Fibroblast of upper back skin (primary cell): ENCODE measurements at places on chromosomes 13 and 19.

DNA sequence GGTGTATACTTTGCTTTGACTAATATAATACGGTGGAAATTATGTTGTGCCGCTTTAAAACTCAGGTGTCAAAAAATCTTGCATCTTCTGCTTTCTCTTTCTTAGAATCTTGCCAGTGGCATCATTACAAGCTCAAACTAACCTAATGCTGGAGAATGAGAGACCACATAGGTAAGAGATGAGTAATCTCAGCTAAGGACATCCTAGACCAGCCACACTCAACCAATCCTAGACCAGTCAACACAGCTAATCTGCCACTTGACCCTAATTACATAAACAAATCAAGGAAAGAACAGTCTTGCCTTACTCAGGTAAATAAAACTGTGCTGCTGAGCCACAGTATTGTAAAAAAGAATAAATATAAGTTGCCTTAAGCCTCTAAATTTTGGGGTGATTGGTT lies 1323.9 kb upstream of the SPRY2 start:
- no peak for DNase-seq

- no peak for DNase-seq
These were observed 24.6 kb upstream of the ZDHHC20 start for GRCh38 chr13:21483748-21484147.

DNA sequence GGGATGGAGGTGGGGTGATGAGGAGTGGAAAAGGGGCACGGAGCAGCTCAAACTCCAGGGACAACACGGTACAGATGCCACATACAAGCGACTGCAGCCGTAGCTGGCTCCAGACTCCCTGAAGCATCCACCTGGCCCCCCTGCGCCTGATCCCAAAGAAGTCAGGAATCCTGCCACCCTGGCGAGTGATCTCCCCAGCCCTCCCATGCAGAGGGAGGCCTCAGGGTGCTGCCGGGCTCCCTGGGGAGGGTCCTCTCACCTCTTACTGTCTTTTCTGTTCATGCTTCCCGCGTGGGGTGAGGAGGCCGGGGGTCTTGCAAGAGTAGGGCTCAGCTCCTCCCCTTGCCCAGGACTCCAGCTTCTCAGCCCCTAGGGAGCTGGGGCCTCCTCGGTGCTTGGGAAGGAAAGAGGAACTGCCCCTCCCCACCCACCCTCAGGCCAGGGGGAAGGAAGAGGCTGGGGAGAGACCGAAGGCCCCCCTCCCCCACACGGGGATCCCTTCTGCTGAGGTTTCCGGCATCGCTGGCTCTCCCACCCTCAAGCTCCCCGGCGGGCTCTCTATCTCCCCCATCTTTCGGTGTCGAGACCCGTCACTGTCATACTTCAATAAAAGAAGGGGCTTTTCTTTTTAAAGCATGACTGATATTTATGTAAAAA lies at the start of gene RASGRP4:
Gene RASGRP4 (minus strand): TSS at position 410 of the 657 bp plus-strand sequence. CDS start 128 bp downstream, at position 282.
- DNase-seq, result no peak

- DNase-seq, result no peak
These were observed 2.1 kb upstream of the SIGLEC8 start for GRCh38 chr19:51460164-51460992.

- peak; percentile 85 for DNase-seq
These were observed 20.2 kb downstream of the BBC3 start for GRCh38 chr19:47210689-47211316.

GRCh38 chr19:1001538-1002166 lies 1.4 kb downstream of the GRIN3B start:
- no peak for DNase-seq

GRCh38 chr19:49331616-49332055 lies 3.6 kb upstream of the CD37 start:
- DNase-seq, result peak; percentile 31

DNA sequence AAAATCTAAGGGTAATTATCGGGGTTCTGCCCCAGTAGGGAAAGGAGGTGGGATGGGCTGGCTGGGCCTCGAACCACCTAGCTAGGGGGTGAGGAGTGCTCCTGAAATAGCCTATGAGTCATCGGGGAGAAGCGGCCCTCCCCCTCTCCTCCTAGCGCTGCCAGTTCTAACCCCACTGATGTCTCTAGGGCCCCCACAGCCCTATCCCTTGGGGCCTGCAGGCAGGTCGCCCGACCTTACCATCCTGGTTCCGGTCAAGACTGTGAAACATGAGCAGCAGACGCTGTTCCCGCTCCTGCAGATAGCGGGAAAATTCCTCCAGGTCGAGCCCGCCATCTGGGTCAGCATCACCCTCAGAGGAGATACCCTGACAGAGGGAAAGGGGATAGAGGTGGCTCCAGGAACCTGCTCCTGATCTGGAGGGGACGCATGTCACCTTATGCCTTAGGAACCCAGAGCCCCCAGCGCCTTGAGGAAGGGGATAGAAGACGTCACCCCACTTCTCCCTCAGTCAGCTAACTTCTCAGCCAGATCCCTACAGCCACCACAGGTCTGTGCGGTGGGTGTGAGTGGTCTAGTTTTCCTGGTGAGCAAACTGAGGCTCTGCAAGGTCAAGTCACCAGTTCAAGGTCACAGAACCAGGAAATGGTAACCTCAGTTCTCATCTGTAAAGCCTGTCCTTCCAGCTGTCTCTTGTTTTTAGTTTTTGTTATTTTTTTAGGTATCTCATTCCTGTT lies 1.5 kb downstream of the SLC25A23 start:
- peak; percentile 8 for DNase-seq

DNA sequence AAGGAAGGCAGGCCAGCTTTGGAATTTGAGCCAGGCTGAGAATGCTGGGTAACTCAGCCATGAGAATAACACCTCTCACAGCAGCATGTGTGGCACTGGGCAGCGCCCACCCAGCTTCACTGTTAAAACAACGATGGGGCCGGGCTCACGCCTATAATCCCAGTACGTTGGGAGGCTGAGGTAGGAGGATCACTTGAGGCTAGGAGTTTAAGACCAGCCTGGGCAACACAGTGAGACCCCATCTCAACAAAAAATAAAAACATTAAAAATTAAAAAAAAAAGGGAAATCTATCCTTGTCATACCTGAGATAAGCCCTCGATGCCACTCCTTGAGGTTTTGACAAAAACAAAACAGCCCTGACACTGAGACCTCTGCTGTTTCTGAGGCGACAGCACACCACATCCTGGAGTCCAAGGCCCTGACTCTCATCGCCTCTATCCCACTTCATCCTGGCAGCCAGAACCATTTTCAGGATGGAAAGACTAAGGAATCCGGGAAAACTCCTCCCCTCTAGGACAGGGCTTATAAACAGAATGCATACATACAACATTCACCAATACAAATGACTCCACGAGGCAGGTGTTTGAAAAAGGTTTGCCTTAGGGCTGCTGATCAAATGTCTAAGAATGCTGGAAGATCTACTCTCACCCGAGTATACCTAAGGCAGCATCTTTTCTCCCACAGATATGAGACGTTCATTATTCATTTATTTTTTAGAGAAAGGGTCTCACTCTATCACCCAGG lies 22.6 kb upstream of the TIMM44 start:
- DNase-seq, result no peak

- no peak for DNase-seq
These were observed 55.5 kb upstream of the URI1 start for GRCh38 chr19:29886586-29886985.

DNA sequence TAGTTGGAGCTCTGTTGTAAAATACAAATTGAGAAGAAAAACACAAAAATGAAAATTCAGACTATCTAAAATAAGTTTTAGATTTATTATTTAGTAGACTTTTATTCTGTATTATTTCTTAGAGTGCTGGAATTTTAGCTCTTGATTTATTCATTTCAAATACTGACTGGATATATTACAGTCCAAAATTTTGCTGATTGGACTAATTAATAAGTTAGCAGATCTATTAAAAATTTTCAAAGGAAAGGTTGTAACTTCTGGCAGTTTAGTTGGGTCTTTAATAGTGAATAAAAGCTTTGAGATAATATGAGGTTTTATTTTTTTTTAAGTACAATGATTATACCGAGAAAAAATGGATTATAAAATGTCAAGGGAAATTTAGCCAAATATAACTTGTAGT lies 1224.9 kb upstream of the SPRY2 start:
- no peak for DNase-seq

DNA sequence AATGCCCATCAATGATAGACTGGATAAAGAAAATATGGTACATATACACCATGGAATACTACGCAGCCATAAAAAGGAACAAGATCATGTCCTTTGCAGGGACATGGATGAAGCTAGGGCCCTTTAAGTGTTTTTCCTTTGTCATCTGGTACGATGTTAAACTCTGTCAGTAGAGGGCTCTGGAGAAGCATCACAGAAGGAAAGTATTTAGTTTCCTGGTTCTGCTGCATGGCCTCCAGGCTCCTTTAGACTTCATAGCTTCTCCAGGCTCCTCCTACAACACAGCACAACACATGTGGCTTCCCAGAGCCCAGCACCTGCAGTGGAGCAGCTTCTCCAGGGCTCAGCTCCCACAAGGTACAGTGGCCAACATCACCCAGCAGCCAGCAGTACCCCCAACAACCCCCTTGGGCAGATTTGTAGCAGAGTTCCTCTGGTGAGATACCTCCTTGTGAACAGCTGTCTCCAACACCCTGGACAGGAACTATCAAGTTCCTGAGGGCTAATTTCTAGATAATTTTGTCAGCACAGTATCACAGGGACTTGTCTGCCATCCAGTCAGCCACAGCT lies 63.4 kb downstream of the KCTD12 start:
- DNase-seq, result peak; percentile 57

- DNase-seq, result no peak
These were observed 51.8 kb downstream of the CRTC1 start for GRCh38 chr19:18735324-18735723.

GRCh38 chr13:73325723-73326558 lies 267.1 kb downstream of the KLF5 start:
- DNase-seq, result peak; percentile 9

- no peak for DNase-seq
These were observed 4.6 kb downstream of the RBM26 start for GRCh38 chr13:79401259-79402070.

DNA sequence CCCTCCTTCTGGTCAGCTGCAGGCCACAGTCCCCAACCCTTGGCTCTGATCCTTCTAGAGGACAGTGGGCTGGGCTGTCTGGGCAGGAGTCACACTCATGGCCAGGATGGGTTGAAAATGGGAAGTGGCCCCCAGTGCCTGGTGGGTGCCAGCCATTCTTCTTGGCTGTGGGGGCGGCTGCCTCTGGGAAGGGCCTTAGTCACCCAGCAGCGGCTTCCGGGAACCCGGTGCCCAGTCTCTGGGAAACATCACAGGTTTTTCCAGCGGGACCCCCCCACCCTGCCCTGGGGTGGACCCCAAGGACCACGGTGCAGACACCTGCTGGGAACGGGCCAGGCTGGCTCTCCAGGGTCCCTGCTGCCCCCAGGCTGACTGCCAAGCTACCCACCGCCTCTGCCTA lies 27.3 kb upstream of the SLC7A10 start:
- DNase-seq, result no peak

DNA sequence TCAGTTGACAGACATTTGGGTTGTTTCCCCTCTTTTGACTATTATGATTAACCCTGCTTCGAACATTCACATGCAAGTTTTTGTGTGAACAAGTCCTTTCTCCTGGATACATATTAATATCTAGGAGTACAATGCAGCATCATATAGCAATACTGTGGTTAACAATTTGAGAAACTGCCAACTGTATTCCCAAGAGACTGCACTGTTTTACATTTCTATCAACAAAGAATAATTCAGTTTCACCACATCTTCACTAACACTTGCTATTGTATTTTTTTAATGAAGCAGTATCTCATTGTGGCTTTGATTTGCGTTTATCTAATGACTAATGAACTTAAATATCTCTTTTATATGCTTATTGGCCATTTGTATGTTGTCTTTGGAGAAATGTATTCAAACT lies 184.6 kb upstream of the NBEA start:
- peak; percentile 31 for DNase-seq

DNA sequence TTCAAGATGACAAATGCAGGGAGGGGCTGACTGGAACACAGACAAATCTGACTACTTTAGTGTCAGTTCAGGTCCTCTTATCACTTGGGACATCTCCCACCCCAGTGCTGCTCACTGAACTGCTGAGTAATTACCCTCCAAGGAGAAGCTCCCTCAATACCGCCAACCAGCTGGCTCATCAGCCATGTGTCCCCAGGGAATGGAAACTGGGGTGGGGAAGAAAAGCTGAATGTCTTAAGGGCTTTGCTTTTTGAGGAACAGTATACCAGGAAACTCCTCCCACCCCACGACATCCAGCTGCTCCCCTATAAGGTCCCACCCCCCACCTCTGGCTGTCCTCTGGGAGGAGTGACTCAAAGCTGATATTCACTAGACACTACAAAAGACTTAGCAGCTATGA lies 2.0 kb downstream of the ZNF823 start:
- DNase-seq, result peak; percentile 38

- DNase-seq, result no peak
These were observed at the start of gene COX7A1 for GRCh38 chr19:36152352-36153091. COX7A1 (minus strand) TSS chr19:36152447; CDS start chr19:36152407, 40 bp downstream.

GRCh38 chr19:44611812-44612295 lies 1.5 kb upstream of the IGSF23 start:
- no peak for DNase-seq

GRCh38 chr13:49604570-49604969 lies 19.2 kb upstream of the RCBTB1 start:
- no peak for DNase-seq

DNA sequence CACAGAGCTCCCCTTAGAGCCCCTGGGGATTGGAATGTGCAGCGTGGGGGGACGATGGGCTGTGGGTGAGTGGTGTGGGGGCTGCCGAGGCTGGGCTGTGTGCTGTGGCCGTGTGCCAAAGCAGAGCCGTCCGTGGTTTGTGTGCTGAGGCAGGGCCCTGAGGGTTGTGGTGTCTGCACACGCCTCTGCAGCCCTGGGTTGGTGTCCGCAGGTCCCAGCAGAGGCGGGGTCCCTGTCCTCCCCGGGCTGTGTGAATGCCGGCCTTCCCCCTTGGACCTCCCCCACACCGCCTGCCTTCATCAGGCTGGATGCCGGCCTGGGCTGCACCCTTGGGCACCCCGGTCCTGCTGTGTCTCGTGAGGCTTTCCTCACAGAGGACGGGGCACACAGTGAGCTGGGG lies 26.1 kb downstream of the DOT1L start:
- DNase-seq, result no peak

DNA sequence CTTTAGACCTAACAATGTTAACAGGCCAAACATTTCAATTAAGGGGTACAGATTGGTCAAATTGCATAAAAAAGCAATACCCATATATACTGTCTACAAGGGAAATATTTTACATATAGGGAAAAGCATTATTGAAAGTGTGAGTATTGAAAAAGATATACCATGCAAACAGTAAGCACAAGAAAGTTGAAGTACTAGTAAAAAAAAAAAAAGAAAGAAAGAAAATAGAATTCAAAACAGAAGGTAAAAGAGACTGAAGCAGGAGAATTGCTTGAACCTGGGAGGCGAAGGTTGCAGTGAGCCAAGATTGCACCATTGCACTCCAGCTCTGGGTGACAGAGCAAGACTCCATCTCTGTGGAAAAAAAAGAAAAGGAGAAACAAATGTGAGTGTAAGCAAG lies 5.3 kb upstream of the TEX101 start:
- DNase-seq, result no peak

DNA sequence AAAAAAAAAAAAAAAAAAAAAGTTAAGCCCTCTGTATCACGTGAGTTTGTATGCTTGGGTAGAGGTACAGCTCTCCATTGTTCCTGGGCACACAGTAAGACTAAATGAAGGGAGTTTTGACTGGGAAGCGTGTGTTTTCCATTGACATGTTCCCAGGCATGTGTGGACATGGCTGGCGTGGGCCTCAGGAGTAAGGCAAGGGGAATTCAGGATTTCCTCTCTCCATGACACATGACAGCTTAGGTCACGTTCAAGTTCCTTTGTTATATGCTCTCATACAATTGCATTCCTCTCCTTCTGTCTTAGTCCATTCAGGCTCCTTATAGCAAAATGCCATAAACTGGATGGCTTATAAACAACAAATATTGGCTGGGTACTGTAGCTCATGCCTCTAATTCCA lies 17.1 kb upstream of the MAP3K10 start:
- DNase-seq, result no peak
